ENCODE measurements at places on chromosomes 6 and 20.

DNA sequence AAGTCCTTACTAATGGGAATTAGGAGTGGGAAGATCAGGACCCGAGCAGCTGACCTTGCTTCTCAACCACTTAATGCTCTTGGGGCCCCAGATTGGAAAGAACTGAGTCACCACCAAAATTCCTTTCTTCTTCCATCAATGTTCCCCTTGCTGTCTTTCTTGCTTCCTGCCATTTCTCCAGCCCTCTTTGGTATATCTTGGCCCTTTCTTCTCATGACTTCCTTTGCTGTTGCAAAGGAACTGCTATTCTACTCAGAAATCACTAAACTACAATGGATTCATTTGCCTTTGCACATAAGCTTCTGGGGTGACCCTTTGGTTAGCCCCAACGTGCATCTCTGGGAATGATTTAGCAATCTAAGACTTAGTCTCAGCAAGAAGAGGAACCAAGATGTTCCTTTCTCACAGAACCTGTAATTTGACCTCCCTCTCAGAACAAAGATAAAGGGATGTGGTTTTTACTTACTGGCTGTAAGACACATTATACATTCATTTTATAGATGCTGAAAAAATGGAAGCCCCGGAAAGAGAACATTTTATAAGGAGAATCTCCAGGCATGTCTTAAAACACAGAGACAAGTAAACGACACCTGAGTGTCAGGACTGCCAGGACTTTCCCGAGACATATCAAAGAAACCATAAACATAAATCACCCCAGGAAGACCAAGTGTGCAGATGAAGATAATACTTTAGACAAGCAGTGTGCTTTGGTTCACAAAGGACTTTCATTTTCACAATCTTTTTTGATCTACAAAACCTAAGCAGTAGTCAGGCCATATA, 99.0 kb upstream of the TNFAIP3 start:
- no peak overlapping the region for H3K27ac ChIP-seq

DNA sequence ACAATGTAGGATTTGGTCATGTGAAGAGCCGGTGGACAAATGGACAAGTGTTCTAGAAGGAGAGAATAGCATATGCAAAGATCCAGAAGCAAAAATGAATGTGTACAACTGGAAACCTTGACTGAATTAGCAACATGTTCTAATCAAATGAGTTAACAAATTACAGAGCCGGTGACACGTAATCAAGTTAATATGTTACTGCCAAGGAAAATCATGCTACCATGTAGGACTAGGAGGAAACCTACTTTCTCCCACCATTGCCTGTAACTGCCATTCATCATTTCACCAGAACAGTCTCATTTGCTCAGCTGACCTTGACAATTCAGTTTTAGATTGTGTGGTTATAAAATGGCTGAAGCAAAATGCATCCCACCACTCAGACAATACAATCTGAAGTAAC, 179.4 kb downstream of the KIF16B start:
- H3K27me3 ChIP-seq: no peaks in the 10 kb centered on the region
- H3K36me3 ChIP-seq: peaks cover 3% of the 10 kb centered on the region
- no peak overlapping the region for H3K4me3 ChIP-seq
- H3K27ac ChIP-seq: no peak overlapping the region

- no peak overlapping the region for H3K27ac ChIP-seq
- no peaks in the 10 kb centered on the region for H3K4me1 ChIP-seq
- no peaks in the 10 kb centered on the region for H3K27me3 ChIP-seq
- H3K36me3 ChIP-seq: no peaks in the 10 kb centered on the region
- DNase-seq: no peak
- H3K4me3 ChIP-seq: no peak overlapping the region
Measured at GRCh38 chr6:68693271-68693670, 58.2 kb downstream of the ADGRB3 start.

GRCh38 chr20:13121840-13122515, 99.1 kb upstream of the ISM1 start:
- H3K27ac ChIP-seq: no peak overlapping the region
- H3K27me3 ChIP-seq: no peaks in the 10 kb centered on the region
- no peak for DNase-seq
- peaks cover 3% of the 10 kb centered on the region for H3K36me3 ChIP-seq

GRCh38 chr6:14533446-14533845, 415.9 kb downstream of the CD83 start:
- H3K27me3 ChIP-seq: no peaks in the 10 kb centered on the region
- no peak overlapping the region for H3K4me3 ChIP-seq
- no peak overlapping the region for H3K27ac ChIP-seq
- no peaks in the 10 kb centered on the region for H3K4me1 ChIP-seq
- no peak for DNase-seq
- H3K36me3 ChIP-seq: no peaks in the 10 kb centered on the region

DNA sequence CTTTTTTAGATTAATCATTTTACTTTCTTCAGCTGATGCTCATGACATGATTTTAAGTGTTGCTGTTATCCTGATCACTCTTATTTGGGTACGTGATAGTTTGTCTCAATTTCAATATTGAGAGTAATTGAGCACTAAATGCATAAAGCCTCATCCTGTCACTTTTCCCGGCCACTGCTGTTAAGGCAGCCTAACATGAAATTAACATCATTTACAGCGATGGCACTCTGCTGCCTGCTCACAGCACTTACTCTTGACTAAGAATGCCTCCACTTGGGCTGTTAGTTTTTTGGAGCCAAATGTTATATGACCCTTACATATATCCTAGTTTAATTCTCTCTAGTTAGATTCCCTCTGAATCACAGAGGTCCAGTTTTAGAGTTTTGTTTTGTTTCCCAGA, 107.3 kb downstream of the SLX4IP start:
- no peak overlapping the region for H3K4me3 ChIP-seq
- DNase-seq: no peak
- no peaks in the 10 kb centered on the region for H3K27me3 ChIP-seq
- no peak overlapping the region for H3K27ac ChIP-seq
- H3K4me1 ChIP-seq: peaks cover 3% of the 10 kb centered on the region

DNA sequence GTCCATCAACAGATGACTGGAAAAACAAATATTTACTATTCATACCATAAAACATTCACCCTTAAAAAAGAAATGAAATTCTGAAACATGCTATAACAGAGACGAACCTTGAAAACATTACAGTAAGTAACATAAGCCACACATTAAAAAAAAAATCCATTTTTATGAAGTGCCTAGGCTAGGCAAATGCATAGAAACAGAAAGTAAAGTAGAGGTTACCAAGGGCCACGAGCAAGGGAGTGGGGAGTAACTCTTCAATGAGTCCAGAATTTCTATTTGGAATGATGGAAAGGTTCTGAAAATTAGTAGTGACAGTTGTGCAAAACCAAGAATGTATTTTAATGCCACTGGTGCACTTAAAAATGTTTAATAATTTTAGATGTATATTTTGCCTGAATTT, 47.7 kb downstream of the STAU1 start:
- no peak overlapping the region for H3K4me3 ChIP-seq
- DNase-seq: no peak
- H3K27me3 ChIP-seq: no peaks in the 10 kb centered on the region
- H3K36me3 ChIP-seq: peaks cover 30% of the 10 kb centered on the region
- H3K27ac ChIP-seq: no peak overlapping the region
- no peaks in the 10 kb centered on the region for H3K4me1 ChIP-seq

GRCh38 chr6:56949265-56949664, 5.6 kb upstream of the BEND6 start:
- H3K36me3 ChIP-seq: no peaks in the 10 kb centered on the region
- H3K4me1 ChIP-seq: no peaks in the 10 kb centered on the region
- DNase-seq: no peak
- no peak overlapping the region for H3K27ac ChIP-seq
- H3K27me3 ChIP-seq: peaks cover 3% of the 10 kb centered on the region
- H3K4me3 ChIP-seq: no peak overlapping the region

DNA sequence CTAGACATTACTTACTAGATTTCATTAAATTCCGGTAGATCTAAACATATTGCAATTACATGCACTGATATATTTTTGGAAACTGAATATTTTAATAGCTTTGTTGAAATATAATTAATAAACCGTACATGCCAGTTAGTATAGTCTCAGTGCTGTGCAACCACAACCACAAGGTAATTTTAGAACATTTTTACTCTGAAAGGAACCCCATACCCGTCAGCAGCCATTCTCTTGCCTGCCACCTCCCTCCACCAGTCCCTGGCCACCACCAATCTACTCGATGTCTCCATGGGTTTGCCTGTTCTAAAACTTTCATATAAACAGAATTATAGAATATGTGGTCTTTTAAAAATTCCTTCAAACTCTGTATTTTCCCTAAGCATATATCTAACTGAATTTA, 293.9 kb downstream of the THBS2 start:
- H3K4me3 ChIP-seq: no peak overlapping the region
- no peak for DNase-seq
- no peaks in the 10 kb centered on the region for H3K36me3 ChIP-seq
- H3K27me3 ChIP-seq: peaks cover 2% of the 10 kb centered on the region

DNA sequence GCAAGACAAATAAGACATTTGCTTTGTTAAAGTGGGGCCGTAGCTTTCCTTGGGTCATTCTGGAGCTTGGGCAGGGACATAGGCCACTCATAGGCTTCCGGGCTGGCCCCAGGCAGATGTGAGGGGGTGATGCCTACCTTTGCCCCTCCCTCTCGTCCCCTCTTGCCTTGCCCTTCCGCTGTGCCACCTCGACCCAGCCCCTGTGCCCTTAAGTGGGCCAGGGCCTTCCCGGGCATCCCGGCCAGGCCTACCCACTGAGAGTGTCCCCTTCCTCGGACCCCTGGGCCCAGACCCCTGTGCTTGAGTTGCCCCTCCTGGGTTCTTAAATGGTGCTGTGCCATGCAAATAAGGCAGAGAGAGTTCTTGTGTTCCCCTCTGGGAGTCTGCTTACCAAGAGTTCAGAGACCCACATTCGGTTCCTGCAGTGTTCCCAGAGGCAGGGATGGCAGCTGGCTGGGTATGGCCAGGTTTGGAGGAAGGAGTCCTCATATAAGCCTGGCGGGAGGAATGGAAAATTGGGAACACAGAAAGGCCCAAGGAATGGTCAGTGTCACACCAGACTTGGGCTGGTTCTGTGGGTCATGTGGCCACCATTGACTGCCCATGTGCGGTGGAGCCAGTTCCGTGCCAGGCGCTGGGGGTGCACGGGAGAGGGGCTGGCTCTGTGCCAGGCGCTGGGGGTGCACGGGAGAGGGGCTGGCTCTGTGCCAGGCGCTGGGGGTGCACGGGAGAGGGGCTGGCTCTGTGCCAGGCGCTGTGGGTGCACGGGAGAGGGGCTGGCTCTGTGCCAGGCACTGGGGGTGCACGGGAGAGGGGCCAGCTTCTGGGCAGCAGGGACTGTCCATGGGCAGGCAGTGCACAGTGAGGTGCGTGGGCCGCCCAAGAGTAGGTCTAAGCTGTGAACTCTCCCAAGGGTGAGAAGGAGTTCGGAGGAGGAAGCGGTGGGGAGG, 173.5 kb upstream of the SNX9 start:
- H3K36me3 ChIP-seq: peaks cover 3% of the 10 kb centered on the region
- H3K27ac ChIP-seq: no peak overlapping the region
- no peaks in the 10 kb centered on the region for H3K4me1 ChIP-seq
- no peak overlapping the region for H3K4me3 ChIP-seq

GRCh38 chr20:47108994-47109393, 214.4 kb downstream of the EYA2 start:
- no peak for DNase-seq
- H3K4me3 ChIP-seq: no peak overlapping the region
- no peaks in the 10 kb centered on the region for H3K36me3 ChIP-seq
- no peaks in the 10 kb centered on the region for H3K4me1 ChIP-seq
- H3K27me3 ChIP-seq: peaks cover 3% of the 10 kb centered on the region

GRCh38 chr6:15255481-15255880, 9.6 kb downstream of the JARID2 start:
- H3K27me3 ChIP-seq: no peaks in the 10 kb centered on the region
- peaks cover 4% of the 10 kb centered on the region for H3K36me3 ChIP-seq
- peaks cover 22% of the 10 kb centered on the region for H3K4me1 ChIP-seq
- H3K27ac ChIP-seq: peak overlapping the region; percentile 71
- no peak for DNase-seq

DNA sequence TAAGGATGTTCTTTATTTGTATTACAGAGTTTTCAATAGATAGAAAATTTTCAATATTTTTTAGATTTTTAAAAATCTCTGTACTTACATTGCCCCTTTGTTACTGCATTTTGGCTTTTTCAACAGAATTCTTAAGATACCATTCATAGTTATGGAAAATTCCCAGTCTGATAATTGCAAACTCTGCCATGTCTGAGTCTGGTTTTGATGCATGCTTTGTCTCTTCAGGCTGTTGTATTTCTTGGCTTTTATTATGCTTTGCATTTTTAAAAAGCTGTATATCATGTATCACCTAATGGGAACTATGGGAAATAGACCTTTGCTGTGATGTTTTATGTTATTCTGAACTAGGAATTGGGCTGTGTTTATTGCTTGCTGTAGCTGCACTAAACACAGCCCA, 898.9 kb upstream of the ADGRB3 start:
- no peaks in the 10 kb centered on the region for H3K27me3 ChIP-seq
- H3K36me3 ChIP-seq: no peaks in the 10 kb centered on the region
- no peak overlapping the region for H3K27ac ChIP-seq
- no peak for DNase-seq
- no peaks in the 10 kb centered on the region for H3K4me1 ChIP-seq
- no peak overlapping the region for H3K4me3 ChIP-seq

- no peaks in the 10 kb centered on the region for H3K27me3 ChIP-seq
- no peak overlapping the region for H3K27ac ChIP-seq
- no peak overlapping the region for H3K4me3 ChIP-seq
- peaks cover 23% of the 10 kb centered on the region for H3K36me3 ChIP-seq
- no peak for DNase-seq
- peaks cover 13% of the 10 kb centered on the region for H3K4me1 ChIP-seq
Measured at GRCh38 chr20:49818816-49819215, 6.2 kb downstream of the SLC9A8 start.
